Stimulated activated CD4-positive, alpha-beta T cell treated with anti-CD3 and anti-CD28 coated beads, Interleukin-15, amount 100 ng/mL, for 48 hours (primary cell): ENCODE measurements at places on chromosomes 6 and 20.

DNA sequence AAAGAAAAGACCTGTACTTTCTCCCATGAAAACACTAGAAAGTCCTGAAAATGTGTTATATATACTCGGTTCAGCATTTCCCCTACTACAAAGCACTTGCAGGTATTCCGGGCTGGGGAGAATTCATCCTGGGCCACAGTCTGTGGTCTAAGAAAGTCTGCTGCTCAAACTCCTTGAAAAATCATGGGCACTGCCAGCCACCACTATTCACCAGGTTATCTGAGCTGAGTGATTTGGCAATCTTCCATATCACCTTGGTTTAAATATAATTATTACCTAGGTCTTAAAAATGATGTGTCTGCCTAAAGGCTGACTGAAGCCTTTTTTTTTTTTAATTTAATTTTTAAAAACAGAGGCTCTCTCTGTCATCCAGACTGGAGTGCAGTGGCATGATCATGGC is 11.3 kb downstream of the FKBP5 start:
- no peak for DNase-seq

DNA sequence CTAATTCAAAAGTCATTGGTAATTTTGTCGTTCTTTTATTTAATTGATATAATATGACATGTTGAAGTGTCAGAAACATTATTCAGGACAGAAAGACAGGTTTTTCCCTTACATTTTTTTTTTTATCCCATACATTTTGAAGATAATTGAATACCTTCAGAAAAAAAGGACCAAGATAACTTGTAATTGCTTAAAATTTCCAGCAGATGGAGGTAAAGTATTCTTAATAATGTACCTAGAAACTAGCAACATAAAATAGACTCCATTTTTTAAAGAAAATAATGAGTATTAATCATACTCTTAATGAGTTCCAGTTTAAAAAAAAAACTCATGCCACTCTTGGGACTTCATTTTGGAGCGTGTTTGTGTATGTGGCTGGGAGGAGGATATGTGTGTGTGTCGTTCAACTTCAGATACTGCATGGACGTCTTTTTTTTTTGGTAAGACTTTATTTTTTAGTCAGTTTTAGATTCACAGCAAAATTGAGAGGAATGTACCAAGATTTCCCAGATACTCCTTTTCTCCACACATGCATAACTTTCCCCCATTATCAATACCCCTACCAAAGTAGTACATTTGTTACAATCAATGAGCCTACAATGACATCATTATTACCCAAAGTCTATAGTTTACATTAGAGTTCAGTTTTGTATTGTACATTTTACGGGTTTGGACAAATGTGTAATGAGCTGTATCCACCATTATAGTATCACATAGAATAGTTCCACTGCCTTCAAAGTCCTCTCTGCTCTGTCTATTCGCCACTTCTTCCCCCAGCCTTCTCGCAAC is 79.4 kb downstream of the ROS1 start:
- DNase-seq: no peak

- no peak for DNase-seq
These were observed 261.2 kb downstream of the ADGB start for GRCh38 chr6:146859795-146860495.

DNA sequence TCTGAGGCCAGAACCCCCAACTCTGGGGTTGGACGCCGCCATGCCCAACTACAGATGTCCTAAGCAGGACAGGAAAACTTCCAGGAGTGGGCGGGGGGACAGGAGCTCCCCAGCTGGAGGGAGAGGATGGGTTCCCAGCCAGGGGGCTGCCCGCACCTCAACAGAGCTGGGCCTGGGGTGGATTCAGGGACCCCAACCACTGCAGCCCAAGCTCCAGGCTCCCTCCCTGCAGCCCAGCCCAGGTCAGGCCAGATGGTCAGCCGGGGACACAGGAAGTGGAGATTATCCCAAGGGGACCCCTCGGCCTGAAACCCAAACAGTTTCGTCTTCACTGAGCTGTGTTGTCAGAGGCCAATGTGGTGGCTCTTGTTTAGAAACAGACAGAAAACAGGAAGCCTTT is 9.4 kb downstream of the LAMA5 start:
- DNase-seq: no peak

DNA sequence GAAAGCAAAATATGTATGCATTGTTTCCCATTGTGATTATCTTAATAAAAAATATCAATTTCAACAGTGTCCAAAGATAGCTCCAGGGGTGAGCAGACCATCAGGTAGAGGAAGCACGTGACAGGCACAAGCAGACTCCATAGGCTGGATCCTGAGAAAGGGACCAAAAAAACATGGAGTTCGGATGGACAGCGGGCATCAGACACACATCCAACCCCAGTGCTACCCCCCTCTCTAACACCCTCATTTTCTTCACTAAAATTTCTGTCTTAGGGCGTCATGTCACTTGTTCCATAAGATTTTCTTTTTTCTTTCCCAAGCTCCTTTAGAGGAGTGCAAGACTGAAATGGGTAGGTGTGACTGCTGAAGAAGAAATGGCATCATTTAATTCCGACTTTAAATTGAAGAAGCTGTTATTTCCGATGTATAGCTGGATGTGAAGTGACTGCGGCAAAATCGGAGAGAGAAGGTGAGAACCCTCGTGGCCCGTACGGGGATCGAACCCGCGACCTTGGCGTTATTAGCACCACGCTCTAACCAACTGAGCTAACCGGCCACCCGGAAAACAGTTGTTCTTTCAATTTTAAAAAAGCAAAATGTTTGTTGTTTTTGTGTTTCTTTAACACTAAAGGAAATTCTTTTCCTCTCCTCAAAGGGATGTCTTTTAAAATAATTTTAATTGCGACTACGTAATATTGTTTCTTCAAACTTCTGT is 10.3 kb upstream of the PRSS16 start:
- peak; percentile 57 for DNase-seq

DNA sequence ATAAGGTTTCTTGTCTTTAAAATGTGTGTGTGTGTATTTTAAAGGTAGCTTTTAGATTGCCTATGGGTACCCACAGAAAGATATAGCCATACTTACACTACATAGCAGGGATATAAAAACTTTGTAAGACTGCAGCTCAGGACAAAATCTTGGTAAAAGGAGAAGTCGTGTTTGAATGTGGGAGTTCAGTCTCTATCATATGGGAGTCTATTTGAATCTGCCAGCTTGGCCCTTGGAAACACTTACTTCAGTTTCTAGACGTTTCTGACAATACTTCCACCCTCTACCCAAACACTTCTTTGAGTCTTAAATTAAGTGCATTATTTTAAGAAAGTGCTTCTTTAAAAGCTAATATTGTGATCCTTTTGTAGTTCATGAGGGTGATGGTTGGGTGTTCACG is 155.7 kb downstream of the CARMIL1 start:
- DNase-seq: no peak

- DNase-seq: no peak
These were observed 26.8 kb downstream of the HDDC2 start for GRCh38 chr6:125274935-125275334.

- DNase-seq: no peak
These were observed 27.6 kb upstream of the MRGBP start for GRCh38 chr20:62768551-62769287.

DNA sequence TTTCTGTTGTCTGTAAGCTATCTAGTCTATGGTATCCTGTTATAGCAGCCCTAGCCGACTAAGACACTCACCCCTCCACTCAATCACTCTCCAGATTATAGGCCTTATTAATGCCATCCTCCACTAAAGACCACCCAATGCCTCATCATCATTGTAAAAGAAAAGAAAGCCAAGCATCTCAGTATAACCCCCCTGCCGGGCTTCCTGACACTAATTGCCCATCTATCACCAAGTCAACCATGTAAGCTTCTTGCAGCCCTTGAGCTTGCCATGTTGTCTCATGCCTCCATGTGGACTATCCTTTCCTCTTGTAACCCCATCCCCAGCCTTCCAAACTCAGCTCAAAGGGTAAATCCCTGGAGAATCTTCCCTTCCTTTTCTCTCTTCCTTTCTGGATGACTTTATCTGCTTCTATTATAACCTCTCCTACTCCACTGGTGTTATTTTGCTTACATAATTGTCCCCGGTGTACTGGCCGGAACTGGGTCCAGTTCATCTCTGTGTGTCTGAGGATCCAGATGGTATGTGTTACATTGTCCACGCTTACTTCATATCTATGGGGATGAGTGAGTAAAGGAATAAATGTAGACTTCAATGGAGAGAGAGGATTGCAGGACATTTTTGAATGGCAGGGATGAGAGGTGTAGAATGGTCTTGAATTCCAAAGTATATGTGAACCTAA is 202.9 kb upstream of the SOX4 start:
- no peak for DNase-seq

DNA sequence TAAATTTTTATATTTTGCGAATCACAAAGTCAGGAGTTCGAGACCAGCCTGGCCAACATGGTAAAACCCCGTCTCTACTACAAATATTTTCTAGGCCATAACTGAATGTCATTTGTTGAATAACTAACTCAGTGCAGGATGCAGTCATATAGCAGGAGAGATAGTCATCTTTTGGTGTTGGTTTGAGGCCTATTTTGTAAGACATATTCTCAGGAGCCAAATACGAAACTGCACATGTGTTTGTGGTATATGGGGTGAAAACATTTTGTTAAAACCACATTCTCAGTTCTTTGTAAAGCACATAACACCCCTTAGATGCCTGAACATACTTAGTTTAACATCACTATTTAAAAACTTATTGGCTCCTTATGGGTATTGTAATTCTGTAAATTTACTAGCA is 4.7 kb upstream of the ENPP5 start:
- DNase-seq: no peak

GRCh38 chr6:29941916-29942274 is 437 bp upstream of the HLA-A start:
- DNase-seq: no peak

DNA sequence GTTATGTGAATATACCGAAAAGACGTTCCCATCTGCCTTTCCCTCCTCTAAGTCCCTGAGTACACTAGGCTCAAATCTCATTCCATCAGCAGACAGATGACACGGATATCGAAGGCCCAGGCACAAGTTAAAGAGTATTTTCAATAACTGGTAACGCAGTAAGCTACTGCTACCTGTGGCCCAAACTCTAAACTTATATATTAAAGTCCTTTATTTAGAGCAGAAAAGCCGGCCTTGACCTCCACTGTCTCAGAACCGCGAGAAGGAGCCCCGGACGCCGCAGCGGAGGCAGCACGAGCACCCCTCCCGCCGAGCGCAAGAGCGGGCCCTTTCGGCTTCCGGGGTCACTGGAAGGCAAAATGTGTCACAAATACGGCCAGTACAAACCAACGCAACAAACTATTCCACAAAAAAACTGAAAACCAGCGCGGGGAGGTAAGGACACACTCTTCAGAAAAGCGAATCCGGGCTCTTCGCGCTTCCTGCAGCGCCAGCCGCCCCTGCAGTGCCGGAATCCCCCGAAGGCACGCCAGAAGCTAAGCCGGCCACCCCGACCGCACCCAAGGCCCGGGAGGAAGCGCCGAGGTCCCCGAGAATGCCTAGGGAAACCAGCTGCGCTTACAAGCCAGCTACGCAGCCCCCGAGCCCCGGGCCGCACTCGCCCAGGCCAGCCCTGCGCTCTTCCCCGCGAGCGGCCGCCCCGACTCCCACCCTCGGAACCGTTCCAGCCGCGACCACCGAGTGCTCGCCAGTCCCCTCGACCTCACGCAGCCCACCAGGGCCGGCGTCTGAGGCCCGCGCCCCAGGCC is 681 bp downstream of the DIDO1 start:
- no peak for DNase-seq

- DNase-seq: no peak
These were observed 14.1 kb downstream of the SAMHD1 start for GRCh38 chr20:36937402-36937770.

DNA sequence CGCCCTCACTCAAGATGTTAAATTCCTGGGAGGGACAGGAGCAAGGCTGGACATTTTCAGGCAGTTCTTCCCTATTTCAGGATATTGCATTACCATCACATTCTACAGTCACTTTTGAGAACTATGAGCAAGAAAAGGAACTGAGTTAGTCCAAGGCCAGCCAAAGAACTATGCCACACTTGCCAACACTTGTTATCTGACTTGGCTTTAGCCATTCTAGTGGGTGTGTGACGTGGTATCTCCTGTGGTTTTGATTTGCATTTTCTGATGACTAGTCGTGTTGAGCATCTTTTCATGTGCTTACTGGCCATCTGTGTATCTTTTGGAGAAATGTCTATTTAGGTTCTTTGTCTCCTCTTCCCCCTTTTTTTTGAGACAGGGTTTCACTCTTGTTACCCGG is 12.0 kb downstream of the XRN2 start:
- DNase-seq: peak; percentile 9

GRCh38 chr6:36702656-36703055 is 5.0 kb downstream of the RAB44 start:
- no peak for DNase-seq

GRCh38 chr6:143607974-143608373 is 69.8 kb upstream of the PHACTR2 start:
- no peak for DNase-seq

- no peak for DNase-seq
These were observed 361.3 kb upstream of the MMS22L start for GRCh38 chr6:97644353-97644752.

GRCh38 chr20:37749620-37750403 is 56.0 kb downstream of the CTNNBL1 start:
- DNase-seq: no peak
